ENCODE measurements at places on chromosomes 11 and 22.

DNA sequence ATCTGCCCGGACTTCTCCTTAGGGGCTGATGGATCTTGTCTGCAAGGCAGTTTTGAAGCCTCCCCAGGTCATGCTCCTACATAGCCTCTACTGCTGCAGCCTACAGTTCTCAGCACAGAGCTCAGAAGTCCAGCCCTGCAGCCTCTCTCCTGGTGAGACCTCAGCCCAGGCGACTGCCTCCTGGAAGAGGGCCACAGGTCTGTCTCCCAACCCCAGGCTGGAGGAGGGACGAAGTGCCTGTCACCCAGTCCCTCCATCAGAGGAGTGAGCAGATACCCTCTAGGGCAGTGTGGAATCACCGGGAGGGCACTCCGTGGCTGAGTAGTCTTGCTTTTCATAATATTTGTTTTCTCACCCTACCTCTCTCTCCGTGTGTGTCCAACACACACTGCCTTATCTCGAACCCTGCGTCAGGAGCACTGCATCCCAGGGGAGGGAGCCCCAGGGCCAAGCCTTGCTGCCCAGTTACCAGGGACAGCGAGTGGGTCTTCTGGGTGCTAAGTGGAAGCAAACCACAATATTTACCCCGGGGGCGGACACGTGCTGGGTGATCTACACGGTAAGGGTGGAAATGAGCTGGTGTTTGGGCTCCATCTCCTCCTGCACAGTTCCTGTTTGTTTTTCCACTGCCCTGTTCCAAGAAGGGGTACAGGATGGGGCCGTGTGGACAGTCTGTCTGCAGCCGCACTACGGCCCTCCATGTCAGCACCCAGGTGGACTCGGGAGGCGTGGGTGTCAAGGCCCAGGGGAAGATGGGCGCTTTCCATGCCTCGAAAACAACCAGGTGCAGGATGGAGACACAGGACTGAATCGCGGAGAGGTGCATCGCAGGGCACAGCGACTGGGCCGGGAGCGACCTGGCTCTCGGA, 133.7 kb upstream of the HSD17B12 start:
- no peak for DNase-seq

DNA sequence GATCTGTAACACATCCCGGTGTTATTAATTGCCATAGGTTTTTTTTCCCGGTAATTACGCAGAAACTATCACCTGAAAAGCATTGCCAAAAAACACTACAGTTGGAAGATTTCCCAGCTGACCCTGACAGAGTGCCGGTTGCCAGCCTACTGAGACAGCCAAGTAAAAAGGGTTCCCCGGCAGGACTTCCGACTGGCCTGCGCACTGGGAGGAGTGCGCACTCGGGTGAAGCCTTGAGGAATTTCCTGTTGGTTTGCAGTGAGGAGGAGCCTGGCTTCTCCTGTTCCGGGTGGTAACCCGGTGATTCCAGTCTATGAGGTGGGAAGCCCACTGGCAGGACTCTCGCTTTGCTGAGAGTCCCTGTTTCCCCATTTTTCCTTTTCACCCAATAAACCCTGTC, 52.1 kb downstream of the CNTF start:
- no peak for DNase-seq

- no peak for DNase-seq
Observed at GRCh38 chr22:50525858-50526107, 385 bp upstream of the SCO2 start.

DNA sequence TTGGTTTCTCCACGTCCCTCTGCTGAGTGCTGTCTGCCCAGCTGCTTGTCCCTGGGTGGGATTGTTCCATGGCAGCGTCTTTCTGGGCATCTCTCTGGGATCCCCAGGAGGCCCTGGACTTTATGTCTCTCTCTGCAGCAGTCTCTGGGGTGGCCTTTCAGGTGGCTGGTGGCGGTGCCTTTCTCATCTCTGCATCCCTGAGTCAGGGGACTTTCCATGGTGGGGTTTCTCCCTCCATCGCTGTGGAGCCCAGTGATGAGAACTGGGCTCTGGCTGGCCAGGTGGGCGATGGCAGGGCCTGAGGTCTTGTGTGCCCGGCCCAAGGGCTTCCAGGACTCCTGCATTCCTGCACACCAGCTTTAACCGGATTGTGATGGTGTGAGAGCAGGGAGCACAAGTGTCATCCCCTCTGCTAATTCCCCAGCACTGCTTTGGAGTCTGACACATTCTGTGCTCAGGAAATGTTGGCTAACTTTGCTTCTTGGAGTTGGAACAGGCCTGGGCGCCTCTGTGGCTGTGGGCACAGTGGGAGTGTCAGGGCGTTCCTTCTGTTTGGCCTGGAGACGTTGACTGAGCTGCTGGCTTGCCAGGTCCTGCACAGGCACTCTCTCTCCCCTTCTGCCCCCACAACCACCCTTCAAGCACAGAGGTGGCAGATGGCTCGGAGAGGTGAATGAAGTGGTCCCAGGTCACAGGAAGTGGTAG, 27.9 kb downstream of the FAM83F start:
- DNase-seq = no peak

- no peak for DNase-seq
Observed at GRCh38 chr11:35372565-35373283, 46.6 kb downstream of the SLC1A2 start.

DNA sequence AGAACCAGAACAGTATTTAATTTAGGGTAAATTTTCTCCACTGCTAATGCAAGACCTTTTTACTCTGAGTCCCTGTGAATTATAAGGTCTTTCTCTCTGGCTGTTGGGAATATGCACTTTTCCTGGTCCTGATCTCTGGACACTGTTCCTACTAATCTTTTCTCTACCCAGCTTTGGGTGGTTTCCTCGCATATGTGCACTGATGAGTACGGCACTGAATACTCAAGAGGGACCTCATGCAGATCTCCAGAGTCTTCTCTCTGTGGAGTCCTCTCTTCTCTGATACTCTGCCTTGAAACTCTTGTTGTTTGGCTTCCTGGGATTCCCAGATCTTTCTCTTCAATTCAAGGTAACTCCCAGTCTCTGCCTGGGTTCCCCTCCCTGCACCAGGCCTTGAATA, 14.0 kb downstream of the KCTD14 start:
- no peak for DNase-seq

DNA sequence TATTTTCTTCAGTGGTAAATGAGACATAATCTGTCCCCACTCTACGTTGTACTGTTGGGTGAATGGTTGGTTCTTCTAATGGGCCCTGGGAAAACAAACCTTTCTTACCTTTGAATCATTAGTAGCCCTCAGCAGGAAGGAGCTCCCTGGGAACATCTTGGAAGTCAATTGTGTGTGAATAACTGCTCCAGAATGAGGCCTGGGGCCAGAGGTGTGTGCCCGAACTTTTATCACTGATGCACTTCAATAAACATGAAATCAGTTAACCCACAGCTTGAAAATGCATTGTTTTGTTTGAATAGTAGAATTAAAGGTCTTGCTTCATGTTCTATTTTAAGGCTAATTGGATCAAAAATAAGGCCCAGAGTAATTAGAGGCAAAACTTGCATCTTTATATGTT, 67.1 kb downstream of the NAV2 start:
- DNase-seq = no peak

DNA sequence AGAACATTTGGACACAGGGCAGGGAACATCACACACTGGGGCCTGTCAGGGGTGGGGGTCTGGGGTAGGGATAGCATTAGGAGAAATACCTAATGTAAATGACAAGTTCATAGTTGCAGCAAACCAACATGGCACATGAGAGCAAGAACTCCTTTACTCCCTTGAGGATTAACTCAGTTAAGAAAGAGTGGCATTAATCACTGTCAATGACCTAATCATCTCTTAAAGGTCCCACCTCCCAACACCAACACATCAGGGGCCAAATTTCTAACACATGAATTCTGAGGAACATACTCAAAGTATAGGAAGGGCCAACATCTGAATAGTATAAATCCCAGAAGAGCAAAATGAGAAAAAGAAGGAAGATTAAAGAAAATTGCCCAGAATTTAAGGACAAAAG, 272.9 kb downstream of the SWAP70 start:
- DNase-seq = no peak

GRCh38 chr11:2572491-2573239, 127.1 kb downstream of the KCNQ1OT1 start:
- no peak for DNase-seq

DNA sequence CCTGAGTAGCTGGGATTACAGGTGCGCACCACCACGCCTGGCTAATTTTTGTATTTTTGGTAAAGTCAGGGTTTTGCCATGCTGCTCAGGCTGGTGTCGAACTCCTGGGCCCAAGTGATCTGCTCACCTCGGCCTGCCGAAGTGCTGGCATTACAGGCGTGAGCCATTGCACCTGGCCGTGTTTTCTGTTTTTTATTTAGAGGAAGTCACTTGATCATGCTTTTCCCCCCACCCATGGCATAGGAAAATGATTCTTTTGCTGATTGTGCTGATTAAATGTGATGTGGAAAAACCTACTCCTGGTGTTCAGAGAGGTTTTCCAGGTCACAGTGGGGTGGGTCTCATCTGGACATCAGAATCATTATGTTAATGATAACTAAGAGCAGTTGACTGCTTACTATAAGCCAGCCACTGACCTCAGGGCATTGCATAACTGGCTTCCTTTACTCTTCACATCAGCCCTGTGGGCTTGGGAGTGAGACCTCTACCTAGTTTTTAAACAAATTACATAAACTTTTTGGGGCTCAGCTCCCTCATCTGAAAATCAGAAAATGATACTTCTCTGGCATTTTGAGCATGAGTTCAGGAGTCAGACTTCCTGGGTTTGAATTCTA, 71.0 kb downstream of the PTPRJ start:
- DNase-seq = no peak

GRCh38 chr11:120894202-120894985, 129.5 kb upstream of the TBCEL start:
- DNase-seq = no peak

- DNase-seq = peak; percentile 82
Observed at GRCh38 chr11:11391796-11392463, 38.9 kb upstream of the CSNK2A3 start.

DNA sequence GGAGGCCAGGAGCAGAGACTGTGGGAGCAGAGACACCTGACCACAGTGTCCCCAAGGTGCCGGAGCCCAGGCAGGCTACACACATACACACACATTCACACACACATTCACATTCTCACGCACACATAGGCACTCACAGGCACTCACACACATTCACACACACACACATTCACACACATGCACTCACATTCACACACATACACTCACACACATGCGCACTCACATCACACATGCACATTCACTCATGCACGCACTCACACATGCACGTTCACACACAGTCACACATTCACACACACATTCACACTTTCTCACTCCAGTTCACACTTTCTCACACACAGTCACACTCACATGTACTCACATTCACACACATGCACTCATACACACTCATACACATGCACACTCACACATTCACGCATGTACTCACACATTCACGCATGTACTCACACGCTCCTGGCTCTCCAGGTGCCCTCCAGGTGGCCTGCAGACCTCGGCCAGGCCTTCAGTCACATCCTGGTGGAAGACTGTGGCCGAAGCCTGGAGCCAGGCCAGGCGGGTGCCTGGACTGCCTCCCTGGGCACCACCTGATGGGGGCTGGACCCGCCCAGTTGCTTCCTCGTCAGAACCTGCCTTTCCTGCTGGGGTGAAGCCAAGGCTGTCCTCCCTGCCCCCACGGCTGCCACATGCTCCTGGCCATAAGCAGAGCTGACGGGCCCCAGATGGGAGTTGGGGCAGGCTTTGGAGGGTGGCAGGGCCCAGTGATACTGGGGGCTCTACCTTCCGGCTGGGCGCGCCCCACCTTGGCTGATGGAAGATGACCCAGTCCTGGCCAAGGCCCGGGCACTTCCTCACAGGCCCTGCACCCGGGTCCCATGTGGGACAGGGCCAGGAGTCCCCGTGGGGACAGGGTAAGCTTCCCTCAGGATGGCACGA, 89.5 kb downstream of the WNT7B start:
- DNase-seq = no peak

GRCh38 chr11:26846227-26846626, 124.4 kb upstream of the SLC5A12 start:
- no peak for DNase-seq

- no peak for DNase-seq
Observed at GRCh38 chr11:64219354-64219684, 6.7 kb downstream of the TRPT1 start.

GRCh38 chr11:2267851-2268728, 2.3 kb downstream of the ASCL2 start:
- no peak for DNase-seq

Measured in fibroblast of pulmonary artery (primary cell).